Stimulated activated CD4-positive, alpha-beta T cell treated with anti-CD3 and anti-CD28 coated beads, Interleukin-12 subunit alpha, Interleukin-12 subunit beta, amount 100 ng/mL, for 48 hours (primary cell): ENCODE measurements at places on chromosomes 13 and 19.

DNA sequence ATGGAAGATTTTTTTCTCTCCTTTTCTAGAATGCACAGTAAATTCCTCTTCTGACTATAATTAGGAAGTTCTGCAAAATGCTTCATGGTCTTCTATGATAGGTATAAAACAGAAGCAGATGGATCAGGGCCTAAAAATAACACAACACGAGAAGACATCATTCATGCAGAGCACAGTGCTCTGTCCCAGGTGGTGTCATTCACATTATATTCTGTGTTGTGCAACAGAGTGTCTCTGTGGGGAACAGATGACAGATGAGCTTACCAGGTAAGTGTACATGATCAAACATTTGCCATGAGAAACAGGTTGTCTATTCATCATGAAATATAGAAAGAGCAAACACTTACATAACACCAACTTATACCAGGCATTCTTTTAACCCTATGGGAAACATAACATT is 288.3 kb downstream of the KCTD12 start:
- DNase-seq = no peak

GRCh38 chr13:93857126-93857525 is 622.4 kb downstream of the DCT start:
- no peak for DNase-seq

- DNase-seq = no peak
Observed at GRCh38 chr13:20566468-20566897, 474 bp upstream of the IFT88 start.

DNA sequence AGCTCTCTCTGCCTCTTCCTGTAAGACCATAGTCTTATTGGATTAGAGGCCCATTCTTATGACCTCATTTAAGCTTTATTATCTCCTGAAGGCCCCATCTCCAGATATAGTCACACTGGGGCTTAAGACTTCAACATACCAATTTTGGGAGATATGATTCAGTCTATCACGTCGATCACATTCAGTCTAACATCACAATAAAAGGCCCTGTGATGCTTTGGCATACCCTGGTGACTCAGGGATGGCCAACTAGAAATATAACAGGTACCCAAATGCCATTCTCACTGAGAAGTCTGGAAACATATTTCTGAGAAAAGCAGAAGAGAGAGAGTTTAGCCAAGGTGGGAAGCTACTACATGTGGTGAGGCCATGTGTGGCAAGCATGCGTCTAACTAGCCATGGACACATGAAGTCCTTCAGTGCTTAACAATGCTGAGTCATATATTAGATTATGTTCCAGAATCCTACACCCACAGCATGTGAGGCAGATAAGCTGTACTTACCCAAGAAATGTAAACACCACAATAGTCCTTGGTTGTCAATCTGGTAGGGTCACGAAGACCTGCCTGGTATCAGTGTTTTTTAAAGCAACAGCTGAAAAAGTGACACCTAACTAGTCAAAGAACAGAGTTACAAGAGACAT is 485.1 kb downstream of the FOXO1 start:
- no peak for DNase-seq

DNA sequence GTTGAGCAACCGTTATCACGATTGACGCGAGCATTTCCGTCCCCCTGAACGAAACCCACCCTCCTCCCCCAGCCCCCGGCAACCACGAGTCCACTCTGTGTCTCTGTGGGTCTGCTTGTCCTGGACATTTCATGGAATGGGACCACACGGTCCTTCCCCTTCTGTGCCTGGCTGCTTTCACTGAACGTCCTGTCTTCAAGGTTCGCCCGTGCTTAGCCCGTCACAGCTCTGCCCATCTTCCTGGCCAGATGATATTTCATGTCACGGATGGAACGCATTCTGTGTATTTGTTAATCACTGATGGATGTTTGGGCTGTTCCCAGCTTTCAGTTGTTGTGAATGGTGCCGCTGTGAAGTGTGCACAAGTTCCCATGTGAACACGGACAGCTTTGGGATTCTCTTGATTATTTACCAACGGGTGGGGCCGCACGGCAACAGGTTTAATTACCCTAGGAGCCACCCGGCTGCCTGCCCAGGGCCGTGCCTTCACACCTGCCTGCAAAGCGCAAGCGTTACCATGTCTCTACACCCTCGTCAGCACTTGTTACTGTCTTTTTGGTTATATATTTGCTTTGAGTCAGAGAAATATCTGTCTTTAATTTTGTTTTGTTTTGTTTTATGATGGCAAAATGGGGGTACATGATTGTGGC is 42.5 kb downstream of the RASA3 start:
- DNase-seq = no peak

DNA sequence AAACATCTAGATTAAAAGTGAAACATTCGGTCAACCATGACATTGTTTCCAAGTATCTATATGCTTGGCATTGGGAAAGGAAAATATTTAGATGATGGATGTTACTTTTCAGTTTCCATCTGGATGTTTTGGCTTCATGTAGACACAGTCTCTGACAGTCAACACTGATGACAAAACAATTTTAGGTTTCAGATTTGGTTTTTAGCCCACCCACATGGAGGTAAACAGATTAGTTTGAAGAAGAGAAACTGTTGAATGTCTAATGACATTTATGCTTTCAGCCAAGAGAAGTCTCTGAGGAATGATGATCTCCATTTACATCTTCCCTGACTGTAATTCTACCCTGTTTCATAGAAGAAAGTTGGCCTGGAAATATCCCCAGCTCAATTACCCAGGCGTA is 379.1 kb downstream of the SLITRK6 start:
- no peak for DNase-seq

DNA sequence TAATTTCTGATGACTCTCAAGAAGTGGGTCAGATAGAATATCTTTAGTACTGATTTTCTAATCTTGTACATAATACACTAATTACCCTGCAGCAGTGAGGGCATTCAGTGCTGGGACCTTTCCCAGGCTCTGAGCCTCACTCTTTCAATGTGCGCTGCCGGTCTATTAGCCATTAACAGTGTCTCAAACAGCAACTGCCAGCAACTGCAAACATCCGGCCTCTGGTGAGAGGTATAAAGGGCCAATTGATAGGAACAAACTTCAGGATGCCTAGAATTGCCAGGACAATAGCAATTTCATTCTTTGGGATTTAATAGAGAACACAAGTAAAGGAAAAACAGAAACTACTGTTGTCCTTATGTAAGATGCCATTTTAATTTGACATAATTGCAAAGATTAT is 604.4 kb upstream of the SPRY2 start:
- DNase-seq = no peak

DNA sequence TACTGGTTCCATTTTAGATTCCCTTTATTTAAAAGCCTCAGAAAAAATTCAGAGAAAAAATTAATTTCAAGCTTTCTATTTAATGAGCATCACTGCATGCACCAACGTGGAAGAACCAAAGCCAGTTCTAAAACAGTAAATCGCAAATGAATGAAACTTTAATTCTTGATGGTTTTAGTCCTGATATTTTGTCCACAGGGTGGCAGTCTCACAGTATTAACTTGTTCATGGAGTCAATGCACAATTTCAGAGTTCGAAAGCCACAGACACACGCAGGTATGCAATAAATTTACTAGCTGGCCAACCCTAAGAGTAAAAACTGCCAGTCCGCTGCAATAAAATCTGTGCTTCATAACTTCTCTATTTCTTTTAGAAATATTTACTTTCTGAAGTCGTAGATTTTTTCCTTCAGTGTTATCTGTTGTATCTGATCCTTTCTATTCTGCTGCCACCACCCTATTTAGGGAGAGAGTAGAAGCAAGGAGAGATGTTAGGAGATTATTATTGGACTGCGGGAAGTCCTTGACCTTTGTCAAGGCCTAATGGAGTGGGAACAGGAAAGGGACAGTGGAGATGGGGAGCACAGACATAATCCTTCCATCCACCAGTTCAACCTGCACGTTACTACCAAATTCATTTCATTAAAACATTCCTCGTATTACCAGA is 7.0 kb upstream of the WBP4 start:
- no peak for DNase-seq

GRCh38 chr19:5434970-5435641 is 20.1 kb upstream of the ZNRF4 start:
- peak; percentile 21 for DNase-seq

DNA sequence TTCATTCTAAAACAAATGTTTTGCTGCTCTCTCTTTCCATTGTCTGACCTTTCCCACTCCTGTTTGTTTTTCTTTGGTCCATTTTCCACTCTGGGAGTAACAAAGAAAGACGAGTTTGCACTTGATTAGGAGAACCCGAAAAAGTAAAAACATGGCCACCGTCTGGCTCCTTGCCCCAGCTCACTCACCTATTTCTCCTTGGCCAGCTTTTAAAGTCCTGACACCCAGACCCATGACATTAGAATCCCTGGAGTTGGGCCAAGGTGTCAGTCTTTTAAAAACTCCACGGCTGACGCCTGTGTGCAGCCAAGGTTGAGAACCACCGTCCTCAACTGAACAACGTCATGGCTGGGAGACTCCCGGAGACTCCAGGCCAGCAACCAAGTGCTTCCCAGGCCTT is 63.6 kb upstream of the FLT1 start:
- DNase-seq = no peak

DNA sequence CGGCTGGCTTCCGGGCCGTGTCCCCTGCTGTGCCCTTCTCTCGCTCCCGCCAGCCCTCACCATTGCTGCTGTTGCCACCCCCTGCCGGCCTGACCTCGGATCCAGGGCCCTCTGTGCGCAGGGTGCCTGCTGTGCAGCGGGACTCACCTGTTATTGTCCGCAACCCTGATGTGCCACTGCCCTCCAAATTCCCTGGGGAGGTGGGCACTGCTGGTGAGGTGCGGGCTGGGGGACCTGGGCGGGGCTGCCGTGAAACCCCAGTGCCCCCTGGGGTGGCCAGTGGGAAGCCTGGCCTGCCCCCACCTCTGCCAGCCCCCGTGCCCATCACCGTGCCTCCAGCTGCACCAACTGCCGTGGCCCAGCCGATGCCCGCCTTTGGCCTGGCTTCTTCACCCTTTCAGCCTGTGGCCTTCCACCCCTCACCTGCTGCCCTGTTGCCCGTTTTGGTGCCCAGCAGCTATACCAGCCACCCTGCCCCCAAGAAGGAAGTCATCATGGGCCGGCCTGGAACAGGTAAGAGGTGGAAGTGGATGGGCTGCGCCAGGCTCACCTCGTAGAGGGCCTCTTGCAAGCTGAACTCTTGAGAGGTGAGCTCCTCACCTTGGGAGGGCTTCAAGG is 5.1 kb downstream of the CIC start:
- no peak for DNase-seq

GRCh38 chr13:68523838-68524424 is 1293.8 kb upstream of the PCDH9 start:
- no peak for DNase-seq

DNA sequence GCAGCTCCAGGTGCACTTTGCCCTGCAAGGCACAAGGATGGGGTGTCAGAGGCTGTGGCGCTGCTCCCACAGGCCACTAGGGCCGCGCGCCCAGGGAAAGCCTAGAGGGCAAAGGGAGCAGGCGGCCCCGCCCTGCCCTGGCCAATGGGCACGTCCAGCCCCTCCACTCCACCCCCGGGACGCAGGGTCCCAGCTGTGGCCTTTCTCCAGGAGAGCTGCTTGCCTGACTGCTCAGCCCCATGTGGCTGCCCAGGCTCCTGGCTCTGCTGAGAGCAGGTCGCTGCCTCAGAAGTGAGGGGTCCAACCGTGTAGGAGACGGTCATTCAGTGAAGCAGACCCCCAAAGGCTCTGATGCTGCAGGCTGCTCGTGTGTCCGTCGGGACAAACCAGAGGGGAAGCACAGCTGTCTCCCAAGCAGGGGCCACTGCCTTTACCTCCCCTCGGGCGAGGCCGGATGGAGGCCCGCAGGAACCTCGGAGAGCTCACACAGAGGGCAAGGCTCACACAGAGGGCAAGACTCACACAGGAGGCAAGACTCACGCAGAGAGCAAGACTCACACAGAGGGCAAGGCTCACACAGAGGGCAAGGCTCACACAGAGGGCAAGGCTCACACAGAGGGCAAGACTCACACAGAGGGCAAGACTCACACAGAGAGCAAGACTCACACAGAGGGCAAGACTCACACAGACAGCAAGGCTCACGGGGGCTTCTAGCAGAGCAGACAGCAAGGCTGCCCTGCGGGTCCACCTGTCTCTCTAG is 56.2 kb upstream of the C13orf46 start:
- DNase-seq = no peak
